Cortex of kidney (tissue), 1 donor: ENCODE measurements at places on chromosomes 2 and 18.

GRCh38 chr2:208556983-208557484, 150.4 kb downstream of the PTH2R start:
- no peak for DNase-seq

- no peak for DNase-seq
Observed at GRCh38 chr2:127172306-127172705, 47.8 kb downstream of the CYP27C1 start.

DNA sequence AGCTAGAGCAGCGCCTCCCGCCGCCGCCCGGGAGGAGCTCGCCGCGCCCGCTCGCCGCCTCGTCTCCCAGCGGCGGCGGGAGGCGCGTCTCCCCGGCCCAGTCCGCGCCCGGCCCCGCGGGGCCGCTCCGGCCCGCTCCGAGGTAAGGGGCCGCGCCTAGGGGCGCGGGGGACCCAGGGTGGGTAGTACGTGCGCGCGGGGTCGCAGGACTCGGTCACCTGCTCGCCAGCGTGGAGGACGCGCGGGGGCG, 259 bp downstream of the NPAS2 start:
- DNase-seq = no peak

DNA sequence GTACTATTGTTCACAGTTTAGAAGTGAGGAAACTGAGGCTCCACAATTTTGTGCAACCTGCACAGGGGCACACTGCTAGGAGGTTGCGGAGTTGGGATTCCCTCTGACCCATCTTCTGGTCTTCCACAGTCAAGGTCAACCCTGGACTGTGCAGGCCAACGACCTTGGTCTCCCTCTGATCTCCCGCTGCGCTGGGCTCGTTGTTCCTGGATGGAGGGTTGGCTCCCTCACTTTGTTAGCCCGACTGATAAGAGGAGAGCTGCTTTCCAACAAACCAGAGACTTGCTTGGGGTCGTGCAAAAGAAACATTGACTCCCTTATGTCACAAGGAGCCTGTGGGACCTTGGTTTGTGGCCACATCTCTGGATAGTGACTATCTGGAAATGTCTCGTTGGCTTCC, 187.6 kb downstream of the MYCN start:
- no peak for DNase-seq

DNA sequence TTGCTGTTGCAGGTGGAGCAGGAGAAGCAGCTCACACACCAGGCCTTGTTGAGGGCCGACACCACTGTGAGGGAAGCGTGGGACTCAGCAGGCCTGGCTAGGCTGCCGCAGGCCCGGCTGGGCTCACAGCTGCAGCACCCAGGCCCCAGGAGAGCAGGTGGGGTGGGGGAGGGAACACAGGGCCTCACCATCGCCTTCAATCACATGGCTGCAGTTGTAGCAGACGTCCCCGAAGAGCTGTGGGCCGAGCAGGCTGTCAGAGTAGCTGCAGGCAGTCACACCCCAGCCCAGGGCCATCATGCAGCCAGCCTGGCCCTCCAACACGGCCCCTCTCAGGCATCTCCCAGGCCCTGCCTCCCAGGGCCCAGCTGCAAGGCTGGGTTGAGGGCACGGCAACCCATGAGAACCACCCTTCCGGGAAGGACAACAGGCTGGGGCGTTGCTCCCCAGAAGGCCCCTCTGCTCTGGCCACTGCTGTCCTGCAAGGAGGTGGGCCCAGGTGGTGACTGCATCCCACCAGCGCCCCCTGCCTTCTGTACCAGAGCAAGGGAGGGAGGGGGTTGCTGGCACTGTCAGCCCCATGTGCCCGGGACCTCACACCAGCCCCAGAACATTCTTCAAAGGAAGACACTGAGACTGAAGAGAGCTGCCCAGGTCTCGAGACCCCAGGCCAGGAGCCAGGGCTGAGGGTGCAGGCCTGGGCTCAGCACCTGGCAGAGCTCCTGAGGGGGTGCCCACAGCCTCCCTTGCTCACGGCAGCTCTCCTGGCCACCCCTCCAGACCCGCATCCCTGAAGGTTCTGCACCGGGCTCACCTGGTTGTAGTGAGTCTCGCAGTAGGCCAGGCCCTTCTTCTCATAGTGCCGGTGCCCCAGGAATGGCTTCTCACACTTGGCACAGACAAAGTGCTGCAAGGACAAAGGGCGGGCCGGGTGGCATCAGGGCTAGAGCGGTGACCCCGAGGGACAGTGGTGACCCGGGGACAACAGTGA, 5.6 kb upstream of the GPR17 start:
- DNase-seq = no peak

DNA sequence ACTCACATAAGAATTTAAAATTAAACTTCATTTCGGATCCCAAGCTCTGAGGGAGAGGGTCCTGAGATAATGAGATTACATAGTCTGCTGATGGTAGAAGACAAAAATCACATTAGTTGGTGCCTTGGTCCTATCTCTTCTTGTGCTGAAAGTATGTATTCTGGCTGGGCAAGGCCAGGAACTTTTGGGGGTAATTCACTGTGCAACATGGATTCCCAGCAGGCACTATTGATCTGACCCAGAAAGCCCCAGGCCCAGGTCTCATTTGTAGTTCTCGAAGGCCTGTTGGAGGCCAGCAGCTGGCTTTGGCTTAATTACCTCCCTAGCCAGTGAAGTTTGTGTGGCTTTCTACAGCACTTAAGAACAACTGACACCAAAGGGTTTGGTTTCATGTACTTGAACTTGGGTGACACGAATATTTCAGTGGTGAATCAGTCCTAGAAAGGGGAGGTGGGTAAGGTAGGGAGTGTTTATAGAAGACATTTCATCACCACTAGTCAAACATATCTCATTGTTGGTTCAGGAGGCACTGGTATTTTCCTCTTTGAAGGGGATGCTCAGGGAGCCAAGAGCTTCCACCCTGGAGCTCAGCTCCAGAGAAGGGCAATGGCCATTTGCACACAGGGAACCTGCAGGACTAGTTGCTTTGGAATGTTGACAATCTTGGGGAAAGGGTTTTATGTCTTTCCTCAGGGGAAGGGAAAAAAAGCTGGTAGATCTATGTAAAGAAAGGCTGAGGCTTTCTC, 217.8 kb downstream of the OSR1 start:
- no peak for DNase-seq

GRCh38 chr2:42659609-42660008, 91.2 kb downstream of the MTA3 start:
- DNase-seq = no peak

GRCh38 chr2:178819992-178820391, 12.8 kb upstream of the TTN start:
- DNase-seq = no peak
